AG04450 (cell line): ENCODE measurements at places on chromosomes 7 and 10. TPM values are rescaled to one million over a fixed set of nuclear protein-coding genes. Genes with fewer than 3 reads are reported as not detected.
A peak's percentile ranks its signal among the peaks of the same experiment; 100 is the strongest.

Gene NPTX2
- 0.02 TPM in 1 of 2 replicates, not detected in the other for polyA plus RNA-seq

Gene LMTK2
- 3.7 TPM in 2 replicates for polyA plus RNA-seq

Gene ODAD2
- polyA plus RNA-seq: 0.96 and 1.3 TPM in 2 replicates

Gene CPED1
- 47.6 and 52.0 TPM in 2 replicates for polyA plus RNA-seq

Gene AGAP5
- 2.9 and 3.3 TPM in 2 replicates for polyA plus RNA-seq

Gene CYP3A7
- 0.17 and 0.36 TPM in 2 replicates for polyA plus RNA-seq

GRCh38 chr7:36070230-36070629, 82.8 kb upstream of the EEPD1 start:
- no peak for DNase-seq

GRCh38 chr10:70834441-70835151, 18.8 kb downstream of the SGPL1 start:
- no peak for DNase-seq

DNA sequence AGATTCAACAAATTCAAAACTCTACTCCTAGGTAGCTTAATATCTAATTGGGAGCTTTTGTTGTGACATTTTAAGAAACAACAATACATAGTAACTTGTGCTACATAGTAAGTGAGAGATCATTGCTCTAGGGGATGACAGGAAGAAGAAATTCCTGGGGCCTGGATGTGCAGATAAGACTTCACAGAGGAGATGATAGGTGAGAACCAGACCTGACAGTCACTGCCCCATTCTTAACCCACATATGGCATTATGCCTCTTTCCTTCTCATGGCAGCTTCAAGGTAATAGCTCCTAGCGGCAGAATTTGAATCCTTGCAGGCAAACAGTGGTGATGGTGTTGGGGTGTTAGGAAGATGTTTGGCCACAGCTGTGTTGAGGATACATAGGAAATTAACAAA, 233.6 kb downstream of the VTI1A start:
- DNase-seq: no peak

- no peak for DNase-seq
Observed at GRCh38 chr10:48307711-48308018, 1.2 kb downstream of the MAPK8 start.

GRCh38 chr7:3510101-3511020, 209.3 kb downstream of the SDK1 start:
- no peak for DNase-seq

GRCh38 chr7:44163591-44163990, 22.5 kb upstream of the MYL7 start:
- DNase-seq: peak; percentile 90

DNA sequence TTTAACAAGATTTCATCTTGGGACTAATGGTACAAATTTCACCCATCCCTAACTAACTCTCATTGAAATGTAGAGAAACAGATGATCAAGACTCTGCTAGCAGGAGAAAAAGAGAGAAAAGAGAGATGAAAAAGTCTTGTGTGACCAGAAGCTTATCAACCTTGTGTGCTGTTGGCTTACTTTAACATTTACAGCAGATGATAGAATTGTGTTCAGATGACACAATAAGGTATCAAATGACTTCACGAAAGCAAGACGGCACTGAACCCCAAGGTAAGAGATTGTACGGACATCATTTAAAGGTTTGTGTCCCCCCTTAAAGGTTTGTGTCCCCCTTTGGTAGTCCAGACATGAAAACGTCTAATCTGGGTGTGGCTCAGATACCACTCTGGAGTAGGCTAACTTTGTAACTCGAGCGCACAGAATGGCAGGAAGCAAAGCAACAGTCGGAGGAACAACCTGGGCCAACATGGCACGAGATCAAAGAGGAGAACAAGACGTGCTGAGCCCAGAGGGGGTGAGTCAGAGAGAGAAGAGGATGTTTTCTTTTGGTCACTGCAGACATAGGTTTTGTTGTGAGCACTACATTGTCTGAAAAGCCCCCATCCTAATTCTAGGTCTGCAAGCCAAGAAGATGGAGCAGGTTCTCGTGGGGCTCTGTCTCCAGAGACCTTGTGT, 10.4 kb upstream of the LMBR1 start:
- DNase-seq: no peak

DNA sequence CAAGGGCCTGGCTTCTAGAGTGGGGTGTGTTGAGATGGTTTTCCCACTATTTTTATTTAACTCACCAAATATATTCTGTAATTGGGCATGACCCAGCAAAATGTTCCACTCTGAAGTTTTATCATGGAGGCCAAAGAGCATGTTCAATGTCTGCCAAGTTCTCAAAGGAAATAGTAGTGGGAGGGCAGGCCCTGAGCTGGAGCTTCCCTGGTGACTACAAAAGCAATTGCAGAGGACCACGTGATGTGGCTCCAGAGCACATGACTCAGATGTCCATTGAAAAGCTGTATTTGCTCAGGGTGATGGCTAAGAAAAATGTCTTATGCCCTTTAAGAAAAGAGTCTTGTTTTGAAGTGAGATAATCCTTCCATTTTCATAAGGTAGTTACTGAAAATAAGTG, 1024.8 kb downstream of the LRMDA start:
- DNase-seq: no peak

DNA sequence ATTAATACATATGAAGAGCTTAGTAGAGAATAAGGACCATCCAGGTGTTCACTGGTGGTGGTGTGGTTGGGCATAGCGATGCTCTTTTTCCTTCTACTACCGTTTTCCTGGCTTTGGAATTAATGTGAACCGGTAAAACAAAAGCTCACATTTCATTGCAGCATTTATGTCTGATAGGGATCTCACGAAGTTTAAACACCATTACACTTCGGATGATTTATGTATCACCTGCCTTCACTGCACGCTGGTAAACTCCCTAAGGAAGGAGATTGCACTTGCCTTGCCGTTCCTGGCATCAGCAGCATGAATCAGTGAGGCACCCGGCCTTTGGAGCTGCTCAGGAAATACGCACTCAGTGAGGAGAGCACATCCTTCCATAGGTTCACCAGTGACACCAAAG, 47.5 kb downstream of the WIPF3 start:
- DNase-seq: no peak

DNA sequence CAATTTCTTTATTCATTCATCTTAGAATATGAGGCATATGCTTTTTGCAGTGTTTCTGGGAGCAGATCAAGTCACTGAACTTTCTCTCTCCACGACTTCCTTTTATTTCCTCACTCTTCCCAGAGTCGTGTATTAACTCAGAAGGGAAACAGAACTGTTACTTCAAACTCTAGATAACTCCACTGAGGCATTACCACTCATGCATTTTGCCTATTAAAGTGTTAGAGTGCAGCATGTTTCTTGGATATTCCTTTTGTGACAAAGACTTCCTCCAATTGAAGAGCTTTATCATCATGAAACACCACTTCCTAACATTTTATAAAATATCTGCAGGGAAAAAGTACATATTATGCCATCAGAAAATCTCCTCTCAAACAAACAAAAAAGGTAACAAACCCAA, 797.4 kb upstream of the COBL start:
- DNase-seq: no peak

GRCh38 chr10:19451937-19452336, 364.3 kb upstream of the PLXDC2 start:
- no peak for DNase-seq

DNA sequence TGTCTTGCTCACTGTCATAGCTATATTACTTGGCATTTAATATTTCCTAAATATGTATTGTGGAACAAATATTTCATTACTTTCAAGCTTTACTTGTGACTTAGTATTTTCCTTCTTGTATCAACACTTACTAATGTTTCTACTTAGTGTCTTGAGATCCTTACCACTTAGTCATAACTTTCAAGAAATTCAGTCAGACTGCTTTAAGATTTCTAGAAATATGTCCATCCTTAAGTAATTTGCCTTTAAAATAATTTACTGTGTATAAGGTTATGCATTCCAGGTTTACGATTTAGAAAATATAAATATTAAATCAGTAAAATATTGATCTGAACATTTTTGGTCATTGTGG, 87.3 kb upstream of the CSTF2T start:
- DNase-seq: no peak

GRCh38 chr7:128266883-128267594, 26.0 kb downstream of the LEP start:
- no peak for DNase-seq
